HEK293T (cell line): ENCODE measurements at places on chromosomes 3 and 15.

- no peak for DNase-seq
These were observed 788.8 kb downstream of the ROBO1 start for GRCh38 chr3:78979028-78979427.

GRCh38 chr3:170476291-170476690 lies 57.6 kb downstream of the CLDN11 start:
- no peak for DNase-seq

- DNase-seq: no peak
These were observed 330.7 kb upstream of the SLCO3A1 start for GRCh38 chr15:91522605-91523332.

DNA sequence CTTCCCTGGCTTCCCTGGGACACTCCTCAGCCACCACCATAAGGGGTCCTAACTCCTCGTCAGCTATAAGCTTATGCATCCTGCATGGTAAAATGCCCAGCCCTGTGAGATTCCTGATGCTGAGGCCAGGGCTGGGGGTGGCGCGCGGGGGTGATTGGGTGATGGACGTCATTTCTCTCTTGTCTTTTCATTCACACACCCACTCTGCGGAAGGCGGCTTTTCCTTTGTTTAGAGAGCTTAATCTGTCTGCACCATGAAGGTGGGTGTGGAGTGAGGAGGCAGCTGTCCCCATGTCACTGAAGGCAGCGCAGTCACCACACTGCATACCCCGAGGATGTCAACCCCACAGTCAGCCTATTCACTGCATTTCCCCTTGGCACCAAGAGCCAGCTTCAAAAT lies 110.0 kb upstream of the NSMCE3 start:
- DNase-seq: no peak

DNA sequence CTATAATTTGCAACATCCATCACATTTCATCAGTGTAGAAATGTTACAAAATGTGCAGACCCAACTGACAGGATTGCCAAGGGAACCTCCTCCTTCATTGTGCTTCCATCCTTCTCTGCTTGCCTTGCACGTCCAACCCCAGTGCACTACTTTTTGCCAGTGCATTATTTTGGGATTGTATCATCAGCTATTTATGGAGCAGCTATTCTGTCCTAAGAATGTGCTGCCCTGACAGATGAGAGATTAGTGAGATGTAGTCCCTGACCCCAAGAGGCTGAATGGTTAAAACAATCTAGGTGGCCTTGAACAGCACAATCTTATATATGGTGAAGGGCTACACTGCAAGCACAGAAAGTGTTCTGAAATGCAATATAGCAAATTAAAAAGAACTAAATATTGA lies 935.8 kb downstream of the IGSF11 start:
- DNase-seq: no peak

DNA sequence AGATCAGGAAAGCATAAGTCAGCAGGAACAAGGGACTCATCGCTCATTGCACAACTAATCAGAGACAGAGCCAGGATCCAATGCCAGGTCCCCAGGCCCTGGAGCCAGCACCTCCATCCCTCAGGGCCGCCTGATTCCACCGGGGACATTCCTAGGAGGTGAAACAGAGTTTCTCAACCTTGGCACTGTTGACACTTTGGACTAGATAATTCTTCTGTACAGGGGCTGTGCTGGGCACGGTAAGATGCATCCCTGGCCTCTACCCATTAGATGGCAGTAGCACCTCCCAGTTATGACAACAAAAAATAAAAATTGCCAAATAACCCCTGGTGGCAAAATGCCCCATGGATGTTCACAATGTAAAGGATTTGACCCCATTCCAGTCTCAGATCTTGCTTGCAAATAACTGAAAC lies 127.7 kb downstream of the MTHFS start:
- no peak for DNase-seq

DNA sequence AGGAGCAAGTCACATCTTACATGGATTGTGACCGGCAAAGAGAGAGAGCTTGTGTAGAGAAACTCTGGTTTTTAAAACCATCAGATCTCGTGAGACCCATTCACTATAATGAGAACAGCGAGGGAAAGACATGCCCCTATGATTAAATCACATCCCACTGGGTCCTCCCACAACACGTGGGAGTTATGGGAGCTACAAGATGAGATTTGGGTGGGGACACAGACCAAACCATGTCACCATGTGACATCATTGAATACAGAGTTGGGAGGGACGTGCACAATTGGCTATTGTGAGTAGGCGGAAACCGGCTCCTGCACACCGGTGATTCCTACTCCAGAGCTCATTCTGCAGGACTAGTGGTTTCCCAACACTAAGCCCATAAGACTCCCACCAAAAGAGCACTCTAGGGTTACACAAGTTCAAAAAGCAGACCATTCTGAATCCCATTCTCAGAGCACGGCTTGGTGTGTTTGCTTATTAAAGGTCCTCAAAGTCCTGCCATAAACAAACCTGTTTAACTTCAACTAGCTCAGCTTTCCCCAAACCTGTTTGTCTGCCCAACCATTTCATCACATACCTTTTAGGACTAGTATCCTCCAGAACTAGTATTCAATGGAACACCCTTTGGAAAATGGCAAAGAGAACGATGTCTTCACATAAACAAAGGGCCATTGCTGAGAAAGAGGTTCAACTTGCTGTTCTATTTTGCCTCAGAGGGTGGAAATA lies 167.6 kb downstream of the TLE3 start:
- DNase-seq: no peak

DNA sequence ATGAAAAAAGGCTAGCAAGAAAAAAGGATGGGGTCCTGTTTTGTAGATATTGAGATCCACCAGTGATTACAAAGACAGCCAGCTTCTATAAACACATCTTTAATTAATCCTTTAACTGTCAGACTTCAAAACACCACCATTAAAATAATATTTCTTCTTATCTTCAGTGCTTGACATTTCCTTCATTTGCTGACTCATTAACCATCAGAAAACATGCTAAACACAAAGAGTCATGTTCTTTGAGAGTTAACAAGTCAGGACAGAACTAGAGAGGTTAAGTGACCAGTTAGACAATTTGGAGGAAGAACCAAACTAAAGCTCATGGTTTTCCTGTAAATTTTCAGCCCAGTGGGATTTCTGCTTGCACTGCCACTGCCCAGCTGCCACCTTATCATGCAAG lies 111.4 kb downstream of the MEIS2 start:
- no peak for DNase-seq

- DNase-seq: no peak
These were observed 56.0 kb upstream of the PLSCR4 start for GRCh38 chr3:146306656-146307455.

- no peak for DNase-seq
These were observed 11.0 kb downstream of the VILL start for GRCh38 chr3:38001456-38002081.

GRCh38 chr15:61035311-61035710 lies 193.8 kb downstream of the RORA start:
- DNase-seq: no peak

GRCh38 chr15:79017953-79018352 lies 72.6 kb downstream of the RASGRF1 start:
- DNase-seq: no peak

DNA sequence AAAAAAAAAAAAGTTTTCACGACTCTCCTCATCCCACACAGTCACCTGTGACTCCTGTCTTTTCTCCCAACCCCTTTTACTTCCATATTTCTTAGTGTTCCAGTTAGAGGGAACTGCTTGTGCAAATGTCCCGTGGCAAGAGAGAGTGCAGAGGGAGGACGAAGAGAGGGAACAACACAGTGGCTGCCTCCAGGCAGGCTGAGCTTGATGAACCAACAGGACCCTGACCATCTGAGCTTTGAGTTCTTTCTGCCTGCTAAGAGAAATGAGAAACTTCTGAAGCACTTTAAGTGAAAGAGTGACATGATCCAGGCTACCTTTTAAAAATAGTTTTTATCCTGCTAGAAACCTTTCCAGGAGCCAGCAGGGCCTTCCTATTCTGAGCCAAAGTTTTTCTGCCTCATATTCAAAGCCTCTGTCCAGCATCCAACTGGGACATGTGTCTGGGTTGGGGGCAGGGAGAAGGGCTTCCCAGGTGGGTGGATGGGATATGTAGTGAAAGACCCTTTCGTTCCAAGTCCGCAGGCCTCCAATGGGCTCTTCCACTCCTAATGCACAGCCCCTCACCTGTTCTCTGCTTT lies 239.9 kb downstream of the OPA1 start:
- DNase-seq: no peak

GRCh38 chr3:8869613-8870012 lies 93.7 kb downstream of the RAD18 start:
- no peak for DNase-seq
